Activated T-cell treated with anti-CD3 and anti-CD28 coated beads, Interleukin-2, amount 50 U/mL, for 72 hours (primary cell): ENCODE measurements at places on chromosomes 6 and 20. TPM values are rescaled to one million over a fixed set of nuclear protein-coding genes. Genes with fewer than 3 reads are reported as not detected.

Gene CEP43
- 17.9 TPM for total RNA-seq

Gene OR2H1
- total RNA-seq = not detected

Gene BNIP5
- total RNA-seq = not detected

Gene MAP3K5
- 18.5 TPM for total RNA-seq

Gene SAMD3
- total RNA-seq = 4.6 TPM
